ENCODE measurements at places on chromosomes 7 and 10.

DNA sequence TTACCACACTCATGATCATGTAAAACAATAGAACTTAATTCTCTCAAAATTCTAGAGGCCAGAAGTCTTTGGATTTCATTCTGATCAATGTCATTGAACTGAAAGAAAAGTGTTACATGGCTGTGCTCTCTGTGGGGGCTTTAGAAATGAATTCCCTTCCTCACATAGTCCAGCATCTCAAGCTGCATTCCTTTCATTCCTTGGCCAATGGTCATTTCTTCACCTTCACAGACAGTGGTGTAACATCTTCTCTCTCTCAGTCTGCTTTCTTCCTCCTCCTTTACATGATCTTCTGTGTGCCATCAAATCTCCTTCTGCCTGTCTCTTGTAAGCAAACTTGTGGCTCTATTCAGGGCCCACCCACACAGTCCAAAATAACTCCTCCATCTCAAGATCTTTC is 735.3 kb downstream of the SUGCT start:
- no peak for DNase-seq

DNA sequence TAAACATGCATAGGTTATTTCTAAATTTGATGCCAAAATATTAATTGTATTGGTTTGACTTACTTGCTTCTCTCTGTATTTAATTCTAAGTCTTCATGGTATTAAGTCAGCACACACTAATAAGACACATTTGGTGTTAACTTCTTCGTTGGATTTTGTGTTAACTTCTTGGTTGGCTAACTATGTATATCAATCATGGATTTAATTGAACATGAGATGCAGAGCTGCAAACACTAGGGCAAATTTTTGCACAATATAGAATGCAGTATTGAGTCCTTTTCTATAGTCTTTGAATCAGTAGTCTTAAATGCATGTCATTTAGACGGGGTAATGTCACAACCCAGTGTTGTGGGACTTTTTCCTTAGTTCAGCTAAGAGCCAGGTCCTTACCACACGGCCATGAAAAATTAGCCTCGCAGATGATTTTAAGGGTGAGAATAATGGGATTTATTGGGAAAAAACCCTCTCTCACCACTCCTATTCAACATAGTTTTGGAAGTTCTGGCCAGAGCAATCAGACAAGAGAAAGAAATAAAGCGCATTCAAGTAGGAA is 142.9 kb upstream of the TRIM24 start:
- DNase-seq: no peak

GRCh38 chr7:132307465-132307864 is 268.8 kb downstream of the PLXNA4 start:
- DNase-seq: no peak

DNA sequence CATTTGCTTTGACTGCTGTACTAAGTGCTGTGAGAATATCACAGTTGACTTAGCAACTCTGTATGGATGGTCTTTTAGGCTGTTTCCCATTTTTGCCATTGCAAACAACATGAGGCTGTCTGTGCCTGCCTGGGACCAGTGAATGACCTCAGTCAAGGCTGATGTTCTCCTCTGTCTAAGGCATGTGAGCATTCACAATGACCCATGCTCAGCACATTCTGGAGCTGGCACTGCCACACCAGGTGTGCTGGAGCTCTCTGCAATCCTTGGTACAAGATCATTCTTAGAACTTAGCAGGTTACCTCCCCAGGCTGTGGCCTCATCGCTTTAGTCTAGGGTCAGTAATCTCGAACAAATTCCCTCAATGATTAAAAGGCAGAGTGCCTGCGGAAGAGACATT is 61.9 kb downstream of the SH3PXD2A start:
- no peak for DNase-seq

DNA sequence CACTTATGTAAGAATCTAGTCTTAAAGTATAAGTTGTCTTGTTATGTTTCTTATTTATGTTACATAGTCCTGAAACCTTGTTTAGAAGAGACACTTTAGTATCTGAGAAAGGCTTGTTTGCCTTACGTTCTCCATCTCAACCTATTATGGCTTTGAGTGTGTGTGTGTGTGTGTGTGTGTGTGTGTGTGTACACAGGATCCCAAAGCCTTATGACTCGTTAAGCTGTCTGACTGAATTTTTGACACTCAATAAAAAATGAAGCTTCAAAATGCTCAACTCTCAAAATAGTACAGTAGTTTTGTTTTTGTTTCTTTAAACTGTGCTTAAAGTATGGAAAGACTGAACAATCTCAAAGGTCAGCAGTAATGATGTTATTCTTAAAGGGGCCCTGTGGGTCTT is 18.0 kb downstream of the CALU start:
- no peak for DNase-seq

DNA sequence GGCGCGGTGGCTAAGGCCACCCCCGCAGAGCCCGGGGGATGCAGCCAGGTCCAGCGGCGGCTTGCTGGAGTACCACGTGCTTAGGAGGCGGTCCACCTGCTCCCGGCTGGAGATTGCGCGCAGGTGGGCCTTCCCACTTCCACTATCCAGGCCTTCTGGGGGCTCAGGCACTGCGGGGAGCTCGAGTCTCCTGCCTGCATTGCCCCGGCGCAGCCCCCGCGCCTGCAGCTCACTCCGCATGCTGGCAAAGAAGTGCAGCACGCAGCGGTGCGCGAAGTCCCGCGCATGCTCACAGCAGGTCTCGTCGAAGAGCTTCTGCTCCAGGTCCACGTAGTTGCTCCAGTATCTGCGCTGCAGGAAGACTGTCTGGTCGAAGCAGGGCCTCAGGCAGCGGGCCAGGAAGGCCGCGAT is 5.8 kb downstream of the CALHM3 start:
- no peak for DNase-seq

DNA sequence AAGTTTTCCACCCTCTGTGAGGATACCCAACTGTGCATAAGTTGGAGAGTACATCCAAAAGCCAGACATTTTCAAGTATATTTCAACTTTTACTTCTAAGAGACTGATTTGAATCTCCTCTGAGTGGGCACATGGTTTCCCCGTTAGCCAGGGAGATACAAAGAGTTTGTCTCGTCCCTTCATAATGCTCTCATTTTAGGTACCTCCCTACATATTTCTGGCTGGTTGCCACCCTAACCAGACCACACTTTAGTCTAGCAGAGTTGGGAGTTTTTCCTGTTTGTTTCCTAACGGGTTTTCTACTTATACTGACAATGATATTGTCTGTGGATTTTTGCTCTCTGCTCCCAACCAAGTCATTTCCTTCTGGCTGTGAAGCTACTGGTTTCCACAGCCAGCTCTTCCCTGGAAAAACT is 180.3 kb downstream of the CCDC71L start:
- DNase-seq: no peak

GRCh38 chr10:43110338-43111071 is 27.7 kb upstream of the CSGALNACT2 start:
- no peak for DNase-seq

GRCh38 chr7:82257118-82257695 is 186.4 kb downstream of the CACNA2D1 start:
- no peak for DNase-seq

DNA sequence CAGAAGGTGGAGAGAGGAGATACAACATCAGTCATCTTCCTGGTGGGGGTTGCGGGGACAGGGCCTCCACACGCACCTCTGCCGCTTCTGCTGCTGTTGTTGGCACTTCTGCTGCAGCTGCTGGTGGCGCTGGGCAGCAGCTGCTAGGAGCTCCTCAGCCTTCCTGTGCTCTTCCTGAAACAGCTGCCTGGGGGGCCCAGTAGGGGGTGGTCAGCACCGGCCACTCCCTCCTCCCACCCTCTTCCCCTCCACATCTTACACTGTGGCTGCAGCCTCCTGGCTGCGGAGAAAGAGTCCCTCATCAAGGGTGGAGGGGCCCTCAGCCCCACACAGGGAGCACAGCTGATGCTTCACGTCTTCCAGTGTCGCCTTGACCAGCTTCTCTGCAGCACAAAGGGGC is 9.9 kb downstream of the SYCE1 start:
- DNase-seq: no peak

DNA sequence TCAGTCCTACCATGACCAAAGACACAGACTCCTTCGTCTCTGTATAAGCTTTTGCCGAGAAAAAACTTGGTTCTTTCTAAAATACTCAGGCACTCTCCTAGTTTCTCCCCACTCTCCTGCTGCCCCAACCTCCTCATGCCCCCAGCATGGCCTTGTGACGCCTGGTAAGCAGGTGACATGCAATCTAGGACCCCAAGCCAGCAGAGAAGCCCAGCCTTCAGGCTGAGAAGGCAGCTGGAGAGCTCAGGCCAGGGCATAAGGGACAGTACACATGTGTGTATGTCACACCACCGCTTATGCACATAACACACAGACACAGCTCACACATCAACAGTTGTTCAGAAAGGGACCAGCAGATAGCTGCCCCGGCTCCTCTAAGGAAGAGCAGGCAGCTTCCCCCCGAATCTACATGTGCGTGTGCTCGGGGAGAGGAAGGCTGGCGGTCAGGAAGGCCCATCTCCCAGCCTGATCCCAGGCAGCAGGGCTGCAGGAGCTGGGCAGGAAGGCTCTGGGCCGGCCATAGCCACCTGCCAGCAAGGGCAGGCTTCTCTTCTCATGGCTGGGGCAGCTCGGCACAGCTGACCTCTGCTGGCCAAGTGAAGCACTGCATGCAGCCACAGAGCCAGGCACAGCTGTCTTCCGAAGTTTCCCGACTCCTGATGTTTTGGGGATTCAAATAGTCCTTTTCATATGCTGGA is 8.5 kb downstream of the DDX56 start:
- peak; percentile 68 for DNase-seq

GRCh38 chr10:71743866-71744265 is 24.3 kb upstream of the C10orf105 start:
- no peak for DNase-seq

DNA sequence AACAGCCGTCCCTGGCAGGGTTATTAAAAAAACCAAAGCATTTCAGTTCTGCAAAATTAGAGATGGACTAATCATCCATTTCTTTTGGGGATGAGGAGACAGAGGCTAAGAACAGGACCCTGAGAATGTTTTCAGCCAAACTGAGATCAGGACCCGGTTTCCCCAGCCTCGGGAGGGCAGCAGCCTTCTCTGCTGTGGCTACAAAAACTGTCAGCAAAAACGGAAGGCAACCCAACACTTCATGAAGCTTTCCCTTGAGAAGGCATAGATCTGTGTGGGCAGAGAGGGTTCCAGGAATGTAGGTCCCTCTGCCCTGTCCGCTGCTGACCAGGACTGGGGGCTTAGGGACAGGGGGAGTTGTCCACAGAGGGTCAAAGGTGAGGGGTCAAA is 313.5 kb downstream of the TCERG1L start:
- no peak for DNase-seq

DNA sequence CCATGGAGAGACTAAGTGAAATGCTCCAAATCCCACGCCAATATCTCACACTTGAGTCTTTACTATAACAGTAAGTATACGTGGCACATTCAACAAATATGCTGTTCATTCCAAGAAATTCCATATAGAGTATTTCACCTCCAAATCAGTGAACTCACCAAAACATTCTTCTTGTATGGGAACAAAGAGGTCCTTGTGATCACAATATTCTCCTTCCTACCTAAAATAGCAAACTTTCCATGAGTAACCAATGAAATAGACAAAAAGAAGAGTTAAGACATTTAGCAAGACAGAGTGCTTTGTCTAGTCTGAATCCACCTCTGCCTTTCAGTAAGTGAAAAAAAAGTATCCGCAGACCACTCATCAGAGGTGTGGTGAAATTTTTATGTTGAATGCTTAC is 77.3 kb upstream of the NXPH1 start:
- DNase-seq: no peak

DNA sequence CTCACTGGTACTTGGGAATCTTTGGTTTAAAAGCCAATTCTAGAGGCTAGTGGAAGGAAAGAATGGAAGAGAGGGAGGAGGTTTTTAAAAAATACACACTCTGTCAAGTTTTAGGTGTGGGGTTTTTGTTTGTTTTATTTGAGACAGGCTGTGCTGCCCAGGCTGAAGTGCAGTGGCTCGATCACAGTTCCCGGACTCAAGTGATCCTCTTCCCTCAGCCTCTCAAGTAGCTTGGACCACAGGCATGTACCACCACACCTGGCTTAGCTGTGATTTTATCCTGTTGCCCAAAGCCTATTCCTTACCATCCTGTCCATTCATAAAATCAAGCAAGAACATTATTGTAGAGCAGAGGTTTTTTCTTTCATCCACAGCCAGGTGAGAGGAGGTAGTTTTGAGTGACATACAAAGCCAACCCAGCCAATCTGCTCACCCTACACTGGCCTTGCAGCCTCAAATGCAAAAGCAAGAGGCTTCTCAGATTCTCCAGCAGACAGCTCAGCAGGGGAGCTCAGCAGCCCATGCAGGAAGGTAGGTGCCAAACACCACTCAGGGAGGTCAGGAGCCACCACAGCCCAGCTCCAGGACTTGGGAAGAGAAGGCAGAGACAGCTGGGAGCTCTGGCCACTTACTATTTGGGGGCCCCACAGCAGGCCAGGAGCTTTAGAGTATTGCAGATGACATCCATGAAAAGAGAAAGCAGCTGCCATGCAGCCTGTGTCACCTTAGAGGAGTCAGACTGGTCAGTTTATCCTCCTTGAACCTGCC is 65.8 kb downstream of the TMEM209 start:
- DNase-seq: no peak

DNA sequence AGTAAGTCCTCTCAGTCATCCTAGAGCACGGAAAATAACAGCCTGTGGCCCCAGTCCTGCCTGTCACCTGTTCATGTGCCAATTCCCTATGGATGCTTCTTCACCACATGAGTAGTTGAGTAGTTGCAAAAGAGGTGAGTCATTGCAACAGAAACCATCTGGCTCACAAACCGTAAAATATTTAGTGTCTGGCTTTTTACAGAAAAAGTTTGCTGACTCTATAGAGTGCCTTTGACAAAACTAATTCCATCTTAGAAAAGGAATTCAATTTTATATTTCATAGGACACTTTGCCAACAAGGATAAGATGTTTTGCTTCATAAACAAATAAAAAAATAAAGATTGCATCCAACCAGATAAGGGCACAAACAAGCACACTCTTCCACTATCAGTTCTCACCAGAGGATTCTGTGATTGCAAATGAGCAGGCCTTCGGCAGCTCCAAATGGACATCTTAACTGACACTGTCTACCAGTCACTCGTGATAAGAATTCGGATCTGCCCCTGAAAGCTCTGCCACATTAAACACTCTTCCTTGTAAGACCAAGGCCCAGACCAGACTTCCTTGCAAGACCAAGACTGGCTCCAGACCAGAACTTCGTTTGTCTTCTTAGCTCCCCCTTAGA is 242.7 kb upstream of the SEMA3C start:
- no peak for DNase-seq

DNA sequence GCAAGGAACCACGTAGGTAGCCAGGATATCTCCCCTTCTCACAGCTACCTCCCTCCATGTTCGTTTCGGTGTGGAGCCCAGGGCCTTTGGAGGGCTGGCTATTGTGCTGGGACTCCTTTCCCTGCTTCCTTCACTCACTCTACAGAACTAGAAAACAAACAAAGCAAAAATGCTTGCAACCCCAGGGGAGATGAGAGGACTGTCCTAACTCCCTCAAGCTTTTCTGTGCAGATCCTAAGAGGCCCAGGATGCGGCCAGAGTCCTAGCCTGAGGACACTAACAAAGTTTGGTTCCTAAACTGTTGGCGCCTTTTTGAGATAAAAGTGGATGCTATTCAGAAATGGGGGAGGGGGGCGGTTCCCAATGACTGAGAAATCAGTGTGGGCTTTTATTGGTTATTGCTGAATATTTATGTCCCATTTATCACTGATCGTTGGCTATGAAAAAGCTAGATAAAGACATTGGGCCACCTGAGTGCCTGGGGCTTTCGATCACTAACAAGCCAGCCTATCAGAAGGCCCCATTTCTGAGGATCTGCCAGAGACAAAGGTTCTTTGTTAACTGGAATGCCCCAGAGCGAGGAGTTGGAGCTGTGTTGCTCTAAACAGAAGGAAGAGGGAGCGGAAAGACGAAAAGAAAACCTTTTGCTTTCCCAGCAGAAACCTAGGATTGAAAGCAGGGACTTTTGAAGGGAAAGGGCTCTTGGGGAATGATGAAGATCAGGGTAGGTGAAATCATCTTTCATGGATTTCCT is 95.2 kb upstream of the EGR2 start:
- DNase-seq: no peak
